ENCODE measurements at places on chromosomes 2 and 18. TPM values are rescaled to one million over a fixed set of nuclear protein-coding genes. Genes with fewer than 3 reads are reported as not detected.

Gene CCDC102B
- 45.7 TPM for total RNA-seq

Gene RAB11FIP5
- total RNA-seq = 17.6 TPM

Gene FAM237A
- not detected for total RNA-seq

Gene MOGAT1
- not detected for total RNA-seq

Gene OSR1
- total RNA-seq = 36.5 TPM

Gene TFCP2L1
- total RNA-seq = not detected

Gene SERPINB5
- 0.14 TPM for total RNA-seq

Gene NMS
- total RNA-seq = not detected

Gene CCL20
- total RNA-seq = 0.28 TPM

Gene TMEM169
- total RNA-seq = 0.09 TPM

Gene PTPRM
- 72.0 TPM for total RNA-seq

Gene LYPD6B
- total RNA-seq = 2.0 TPM
